NCI-H1092 treated with DMSO at 0.1 percent for 48 hours (cell line): ENCODE measurements at places on chromosomes 3 and 15.
A peak's percentile ranks its signal among the peaks of the same experiment; 100 is the strongest.

- DNase-seq: no peak
These were observed 40.5 kb downstream of the PTPRG start for GRCh38 chr3:61601831-61602230.

- DNase-seq: no peak
These were observed 29.8 kb downstream of the FBXL22 start for GRCh38 chr15:63626955-63627354.

DNA sequence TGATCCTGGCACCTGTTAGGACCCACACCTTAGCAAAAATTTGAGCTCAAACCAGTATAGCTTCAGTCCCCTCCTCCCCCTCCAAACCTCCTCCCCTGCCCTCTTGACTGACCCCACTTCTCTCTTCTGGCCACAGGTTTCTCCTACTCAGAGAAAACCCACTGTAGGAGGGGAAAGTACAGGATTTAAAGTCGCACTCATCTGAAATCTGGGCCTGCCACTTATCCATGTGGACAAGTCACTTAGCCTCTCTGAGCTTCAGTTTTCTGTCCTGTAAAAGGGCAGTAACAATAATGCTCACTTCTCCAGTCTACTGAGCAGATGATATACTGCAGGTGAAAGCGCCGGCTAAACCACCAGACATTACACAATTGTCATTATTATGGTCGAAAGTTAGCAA, 142.7 kb downstream of the MEGF11 start:
- no peak for DNase-seq

DNA sequence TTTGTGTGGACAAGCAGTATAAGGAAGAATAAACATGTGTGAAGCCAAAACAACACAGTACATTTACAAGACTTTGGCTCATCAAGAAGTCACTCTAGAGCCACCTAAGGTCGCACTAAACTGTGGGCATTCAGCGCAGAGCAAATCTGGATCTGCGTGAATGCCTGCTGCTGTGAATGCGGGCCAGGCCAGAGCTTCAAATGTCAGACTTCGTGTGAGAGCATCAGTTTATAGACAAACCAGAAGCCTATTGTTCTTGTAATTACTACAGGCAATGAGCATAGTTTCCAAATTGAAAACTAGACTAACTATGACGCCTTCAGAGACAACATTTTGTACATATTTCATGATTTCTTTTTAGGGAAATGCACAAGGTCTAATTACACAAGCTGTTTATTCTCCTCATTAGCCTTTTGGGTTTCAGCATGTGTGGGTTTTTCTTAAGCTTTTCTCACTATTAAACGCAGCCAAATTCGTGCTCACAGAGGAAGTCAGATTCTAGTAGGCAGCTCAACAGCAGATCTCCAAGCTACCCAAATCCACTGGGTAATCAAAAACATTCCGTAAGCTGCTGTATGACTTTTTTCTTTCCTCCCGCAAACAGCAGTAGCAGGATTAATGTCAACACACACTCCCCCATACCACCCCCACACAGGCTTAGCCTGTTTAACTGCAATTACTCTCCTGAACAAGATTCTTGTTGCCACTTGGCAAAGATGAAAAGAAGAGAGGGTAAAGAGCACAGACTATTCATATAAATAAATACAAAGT, 84.5 kb upstream of the SETMAR start:
- DNase-seq: no peak

DNA sequence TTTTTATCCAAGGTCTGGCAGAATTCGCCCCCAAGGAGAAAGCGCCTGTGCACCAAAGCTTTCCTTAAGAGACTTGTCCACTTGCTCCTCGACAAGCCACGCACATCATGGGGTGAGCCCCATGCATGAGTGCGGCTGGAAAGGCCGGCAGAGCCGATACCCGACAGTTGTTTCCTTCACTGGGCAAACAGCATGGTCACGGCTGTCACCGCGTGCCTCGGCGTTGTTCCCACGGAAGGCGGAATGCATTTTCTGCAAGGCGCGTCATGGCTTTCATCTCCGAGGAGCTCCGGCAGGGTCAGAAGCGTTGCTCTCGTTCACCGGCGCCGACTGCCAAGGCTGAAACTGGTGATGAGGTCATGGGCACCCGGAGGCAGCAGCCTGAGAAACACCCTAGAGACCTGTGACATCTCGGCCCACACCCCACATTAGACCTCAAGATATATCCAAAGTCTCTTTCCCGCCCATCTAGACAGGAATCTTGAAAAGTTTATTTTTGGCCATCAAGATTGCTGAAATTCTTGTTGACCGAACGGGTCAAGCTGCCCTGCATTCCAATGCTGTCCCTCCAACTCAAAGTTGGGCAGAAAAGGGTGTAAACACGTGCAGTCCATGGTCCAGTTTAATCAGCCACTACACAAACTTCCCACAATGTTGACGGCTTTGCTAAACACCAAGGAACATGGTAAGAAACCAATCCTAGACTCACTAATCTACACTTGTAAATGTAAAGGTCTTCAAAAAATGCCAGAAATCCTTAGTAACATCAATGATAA, 604 bp upstream of the TJP1 start:
- no peak for DNase-seq

- DNase-seq: no peak
These were observed 53.1 kb downstream of the PHC3 start for GRCh38 chr3:170128259-170128976.

GRCh38 chr3:183064475-183064874, 34.8 kb downstream of the MCCC1 start:
- no peak for DNase-seq

DNA sequence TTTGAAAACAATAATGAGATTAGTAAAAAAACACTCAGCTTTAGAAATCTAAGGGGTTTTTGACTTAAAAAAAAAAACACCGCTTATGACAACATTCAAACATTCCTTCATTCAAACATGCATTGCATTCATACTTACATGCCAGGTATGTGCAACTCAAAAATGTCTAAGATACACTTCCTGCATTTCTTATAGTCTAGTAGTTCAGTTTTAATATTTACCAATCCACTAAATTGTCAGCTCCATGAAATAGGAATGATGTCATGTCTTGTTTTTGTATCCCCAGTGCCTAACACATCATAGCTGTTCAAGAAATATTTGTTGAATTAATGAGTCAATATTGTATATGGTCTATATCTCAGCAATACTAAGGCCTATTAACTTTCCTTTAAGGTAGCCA, 51.7 kb downstream of the EIF4E3 start:
- DNase-seq: no peak

GRCh38 chr15:60626051-60626450, 147.1 kb upstream of the ICE2 start:
- no peak for DNase-seq

DNA sequence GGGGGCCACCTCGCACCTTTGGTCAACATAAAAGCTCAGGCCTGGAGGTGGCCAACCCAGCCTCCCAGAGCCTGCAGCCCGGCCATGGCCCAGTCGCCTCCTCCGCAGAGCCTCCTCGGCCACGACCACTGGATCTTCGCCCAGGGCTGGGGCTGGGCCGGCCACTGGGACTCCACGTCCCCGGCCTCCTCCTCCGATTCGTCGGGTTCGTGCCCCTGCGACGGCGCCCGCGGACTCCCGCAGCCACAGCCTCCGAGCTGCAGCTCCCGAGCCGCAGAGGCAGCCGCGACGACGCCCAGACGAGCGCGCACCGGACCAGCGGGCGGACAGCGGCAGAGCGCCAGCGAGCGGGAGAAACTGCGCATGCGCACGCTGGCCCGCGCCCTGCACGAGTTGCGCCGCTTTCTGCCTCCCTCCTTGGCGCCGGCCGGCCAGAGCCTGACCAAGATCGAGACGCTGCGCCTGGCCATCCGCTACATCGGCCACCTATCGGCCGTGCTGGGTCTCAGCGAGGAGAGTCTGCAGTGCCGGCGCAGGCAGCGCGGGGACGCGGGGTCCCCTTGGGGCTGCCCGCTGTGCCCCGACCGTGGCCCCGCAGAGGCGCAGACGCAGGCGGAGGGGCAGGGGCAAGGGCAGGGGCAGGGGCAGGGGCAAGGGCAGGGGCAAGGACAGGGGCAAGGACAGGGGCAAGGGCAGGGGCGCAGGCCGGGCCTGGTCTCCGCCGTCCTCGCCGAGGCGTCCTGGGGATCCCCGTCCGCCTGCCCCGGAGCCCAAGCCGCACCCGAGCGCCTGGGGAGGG, at the start of gene MESP2:
MESP2 (plus strand) TSS at position 59 of the 799 bp plus-strand sequence; CDS start at position 85, 26 bp downstream.
- peak; percentile 29 for DNase-seq

- no peak for DNase-seq
These were observed 219.3 kb upstream of the NANOGP8 start for GRCh38 chr15:35304389-35304788.

- DNase-seq: no peak
These were observed 81.9 kb upstream of the PLXNA1 start for GRCh38 chr3:126900859-126901540.

DNA sequence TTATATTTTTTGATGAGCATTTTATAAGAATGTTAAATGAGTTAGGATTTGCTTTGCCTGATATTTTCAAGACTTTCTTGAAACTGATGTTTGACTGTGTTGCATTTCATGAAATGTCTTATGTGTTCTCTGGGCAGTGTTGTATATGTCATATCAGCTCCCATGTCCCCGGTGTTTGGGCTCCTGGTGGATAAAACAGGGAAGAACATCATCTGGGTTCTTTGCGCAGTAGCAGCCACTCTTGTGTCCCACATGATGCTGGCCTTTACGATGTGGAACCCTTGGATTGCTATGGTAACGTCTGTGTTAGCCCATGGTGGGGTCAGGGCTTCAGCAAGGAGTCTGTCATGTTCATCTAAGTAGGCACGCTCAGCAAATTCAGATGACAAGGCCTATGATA, 20.0 kb downstream of the MFSD1 start:
- DNase-seq: no peak

DNA sequence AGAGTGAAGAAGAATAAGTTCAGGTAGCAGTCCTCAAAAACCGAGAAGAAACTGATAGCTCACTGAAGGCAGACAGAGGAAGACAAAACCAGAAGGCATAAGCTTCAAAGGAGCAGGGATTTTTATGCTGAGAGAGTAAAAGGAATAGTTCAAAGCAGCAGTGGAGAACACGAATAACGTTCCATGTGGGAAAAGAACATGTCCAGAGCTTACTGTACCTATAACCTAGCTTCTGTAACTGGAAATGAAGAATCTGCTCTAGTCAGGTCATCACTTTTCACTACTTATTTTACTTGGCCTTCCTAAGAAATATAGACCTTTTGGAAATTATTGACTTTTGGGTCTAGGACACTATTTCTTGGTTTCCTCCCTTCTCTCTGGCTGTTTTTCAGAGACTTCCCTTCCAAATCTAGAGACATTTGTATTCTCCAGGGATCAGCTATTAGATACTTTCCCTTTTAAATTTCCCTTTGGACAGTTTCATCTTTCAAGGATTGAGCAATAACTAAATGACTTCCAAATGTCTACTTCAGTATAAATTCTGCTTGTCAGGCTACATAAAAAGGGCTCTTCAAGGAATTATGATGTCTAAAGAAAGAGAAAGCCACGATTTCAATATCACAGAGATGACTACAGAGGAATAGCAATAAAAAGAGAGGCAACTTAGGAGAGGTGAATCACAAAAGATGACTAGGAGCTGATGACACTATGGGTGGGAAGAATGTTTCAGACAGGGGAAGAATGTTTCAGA, 46.7 kb downstream of the UBE3A start:
- DNase-seq: no peak
